ENCODE measurements at places on chromosomes 1 and 21. TPM values are rescaled to one million over a fixed set of nuclear protein-coding genes. Genes with fewer than 3 reads are reported as not detected.

DNA sequence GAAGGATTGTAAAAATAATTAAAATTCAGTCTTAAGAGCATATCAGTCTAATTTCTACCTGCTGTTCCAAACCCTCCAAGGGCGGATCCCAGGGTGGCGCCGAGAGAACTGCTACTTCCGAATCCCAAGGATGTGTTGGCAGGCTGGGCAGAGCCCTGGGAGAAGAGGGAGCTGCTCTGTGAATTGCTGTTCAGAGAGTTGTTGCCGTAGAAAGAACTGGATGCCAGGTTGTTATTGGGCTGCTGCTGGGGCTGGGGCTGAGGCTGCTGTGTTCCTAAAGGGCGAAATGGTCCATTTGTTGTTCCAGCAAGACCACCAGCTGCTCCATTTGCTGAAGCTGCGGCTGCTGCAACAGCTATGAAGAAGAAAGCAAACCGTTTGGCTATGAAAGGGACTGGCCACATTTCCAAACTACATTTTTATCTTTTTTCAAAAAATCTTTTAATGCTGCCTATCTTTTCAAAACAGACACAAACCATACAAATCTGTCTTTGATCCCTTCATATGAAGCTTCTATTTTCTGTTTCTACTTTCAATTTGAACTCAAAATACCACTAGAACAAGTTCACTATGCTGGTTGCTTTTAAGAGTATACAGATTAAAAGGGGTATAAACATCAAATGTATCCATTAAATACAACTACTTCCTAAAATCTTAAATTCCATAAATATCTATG is 57.5 kb upstream of the SDC3 start:
- DNase-seq = no peak

- no peak for DNase-seq
These were observed 239.1 kb upstream of the FGGY start for GRCh38 chr1:59057796-59058195.

DNA sequence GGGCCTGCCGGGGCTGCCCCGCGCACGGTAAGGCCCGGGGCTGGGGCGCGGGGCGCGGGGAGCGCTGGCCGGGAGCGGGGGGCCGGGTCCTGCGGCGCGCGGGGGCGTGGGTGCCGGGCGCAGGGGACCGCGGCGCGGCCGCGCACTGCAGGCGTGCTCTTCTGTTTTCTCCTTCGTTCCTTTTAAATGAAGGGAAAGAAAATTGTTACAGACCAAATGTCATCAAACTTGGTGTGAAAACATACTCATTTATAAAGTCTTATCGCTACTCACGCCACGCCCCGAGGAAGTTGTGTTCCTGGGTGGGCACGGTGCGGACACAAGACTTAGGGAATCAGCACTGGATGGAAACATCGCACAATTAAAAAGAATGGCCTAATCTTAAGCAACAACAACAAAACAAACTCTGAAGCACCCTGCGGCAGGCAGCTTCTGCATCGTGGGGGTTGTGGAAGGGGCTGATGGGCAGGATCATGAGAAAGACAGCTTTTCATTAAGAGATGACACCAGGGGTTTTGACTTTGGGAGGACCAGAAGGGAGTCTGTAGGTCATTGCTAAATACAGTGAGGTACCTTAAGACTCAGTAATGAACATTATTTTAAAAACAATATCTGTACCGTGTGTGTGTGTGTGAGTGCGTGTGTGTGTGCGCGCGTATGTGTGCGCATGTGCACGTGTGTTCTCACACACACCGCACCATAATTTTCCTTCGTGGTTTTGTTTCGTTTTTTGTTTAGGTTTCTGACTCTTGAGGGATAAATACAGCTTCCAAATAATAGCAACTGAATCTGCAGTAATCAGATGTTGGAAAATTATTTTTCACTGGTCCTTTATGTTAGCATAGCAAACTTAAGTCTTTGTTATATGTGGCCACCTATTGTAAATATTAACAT is 548 bp downstream of the B3GALT5 start:
- DNase-seq = no peak

GRCh38 chr1:51063121-51063520 is 38.9 kb upstream of the C1orf185 start:
- no peak for DNase-seq

DNA sequence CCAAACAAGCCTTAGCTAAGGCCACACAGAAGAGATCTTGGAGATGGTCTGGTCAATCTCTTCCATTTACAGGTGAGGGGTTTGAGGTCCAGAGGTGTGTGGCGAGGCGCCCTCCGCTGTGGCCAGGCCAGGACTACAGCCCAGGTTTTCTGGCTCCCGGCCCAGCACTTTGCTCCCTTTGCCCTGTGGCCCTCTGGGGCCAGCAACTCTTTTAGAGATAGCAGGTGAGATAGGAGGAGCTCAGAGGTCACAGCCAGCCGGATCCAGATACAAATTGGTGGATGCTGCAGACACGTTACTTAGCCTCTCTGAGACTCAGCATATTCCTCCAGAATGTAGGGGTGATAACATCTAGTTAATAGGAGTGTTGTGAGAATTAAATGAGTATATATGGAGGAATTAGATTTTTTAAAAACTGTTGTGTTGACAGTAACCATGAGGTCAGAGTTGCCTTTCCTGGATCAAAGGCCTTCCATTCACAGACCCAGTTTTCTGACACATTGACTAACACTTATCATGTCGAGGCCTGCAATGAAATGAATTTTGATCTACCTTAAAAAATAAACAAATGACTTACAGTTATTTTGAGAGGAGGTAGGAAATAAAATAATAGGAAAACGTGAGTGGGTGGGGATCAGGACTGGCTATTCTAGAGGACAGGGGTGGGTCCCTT is 16.6 kb downstream of the TEX35 start:
- DNase-seq = no peak

GRCh38 chr1:32094746-32095521 is 12.9 kb upstream of the KPNA6 start:
- DNase-seq = no peak

DNA sequence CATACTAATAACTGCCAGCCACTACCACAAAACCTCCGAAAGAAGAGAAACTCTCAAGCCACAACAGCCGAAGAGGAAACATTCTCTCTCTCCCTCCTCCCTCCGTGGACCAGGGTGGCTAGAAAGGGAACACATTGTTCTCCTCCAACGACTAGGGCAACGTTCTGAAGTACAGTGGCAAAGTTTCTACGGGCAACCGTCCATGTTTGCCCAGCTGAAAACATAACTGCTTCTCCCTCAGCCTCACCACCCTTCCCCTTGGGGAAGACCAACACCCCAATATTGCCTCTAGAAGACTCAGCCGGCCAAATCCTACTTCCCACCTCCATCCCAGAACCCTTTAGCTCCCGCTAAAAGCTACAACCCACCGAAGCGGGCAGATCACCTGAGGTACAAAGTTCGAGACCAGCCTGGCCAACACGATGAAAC is 2.0 kb downstream of the GLUL start:
- peak; percentile 20 for DNase-seq

DNA sequence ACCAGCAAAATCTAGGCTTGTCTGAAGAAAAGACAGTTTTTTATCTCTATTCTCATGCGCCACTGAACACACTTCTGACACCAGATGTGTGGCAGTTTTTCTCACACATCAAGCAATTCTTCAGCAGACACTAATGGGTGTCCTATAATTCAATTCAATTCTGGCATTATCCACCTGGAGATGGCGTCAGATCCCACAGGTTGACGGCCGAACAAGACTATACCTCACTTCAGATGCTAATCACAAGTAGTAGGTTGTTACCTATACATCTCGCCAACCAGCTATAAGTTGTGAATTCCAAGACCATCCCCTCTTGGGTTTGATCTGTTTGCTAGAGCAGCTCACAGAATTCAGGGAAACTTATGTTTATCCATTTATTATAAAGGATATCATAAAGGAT is 89.9 kb upstream of the ARTN start:
- DNase-seq = no peak

- no peak for DNase-seq
These were observed 15.6 kb downstream of the EVA1C start for GRCh38 chr21:32427958-32428623.

DNA sequence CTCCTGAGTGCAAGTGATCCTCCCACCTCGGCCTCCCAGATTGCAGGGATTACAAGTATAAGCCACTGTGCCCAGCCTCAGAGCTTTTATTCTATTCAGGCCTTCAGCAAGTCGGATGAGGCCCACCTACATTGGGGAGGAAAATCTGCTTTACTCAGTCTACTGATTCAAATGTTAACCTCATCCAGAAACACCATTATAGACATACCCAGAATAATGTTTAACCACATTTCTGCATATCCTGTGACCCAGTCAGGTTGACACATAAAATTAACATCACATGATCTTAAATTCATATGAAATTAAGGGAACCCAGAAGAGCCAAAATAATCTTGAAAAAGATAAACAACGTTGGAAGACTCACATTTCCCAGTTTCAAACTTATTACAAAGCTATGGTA is 14.9 kb downstream of the IL20 start:
- DNase-seq = no peak

DNA sequence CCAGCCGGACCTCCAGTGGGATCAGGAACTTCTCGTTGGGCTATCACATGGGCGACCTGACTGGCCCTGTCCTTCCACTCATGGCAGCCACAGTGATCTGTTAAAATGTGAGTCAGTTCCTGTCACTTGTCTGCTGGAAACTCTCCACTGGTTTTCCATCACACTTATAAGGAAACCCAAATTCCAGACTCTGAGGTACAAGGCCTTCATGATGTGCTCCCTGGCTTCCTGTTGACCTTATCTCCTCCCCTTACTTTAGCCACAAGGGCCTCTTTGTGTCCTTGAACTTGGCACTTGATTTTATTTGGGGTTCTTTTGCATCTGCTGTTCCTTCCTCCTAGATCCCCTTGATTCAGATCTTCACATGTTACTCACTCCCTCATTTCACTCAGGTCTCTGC is 96.8 kb downstream of the TENT5C start:
- no peak for DNase-seq

DNA sequence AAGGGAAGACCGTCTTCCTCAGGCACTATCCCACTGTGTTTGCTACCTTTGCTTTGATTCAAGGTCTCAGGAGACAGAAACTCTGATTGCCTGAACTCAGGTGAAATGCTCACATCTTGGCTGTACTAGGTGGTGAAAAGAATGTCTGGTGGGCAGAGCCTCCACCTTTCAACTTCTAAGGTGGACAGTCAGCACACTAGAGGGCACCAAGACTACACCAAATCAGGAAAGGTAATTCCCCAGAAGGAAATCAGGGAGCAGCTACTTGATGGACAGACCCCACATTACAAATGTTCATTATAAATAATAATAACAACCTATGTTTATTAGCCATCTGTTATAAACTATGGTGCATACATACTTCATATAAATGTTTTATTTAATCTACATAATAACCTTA is 220.9 kb downstream of the ATG4C start:
- no peak for DNase-seq

- no peak for DNase-seq
These were observed 21.1 kb upstream of the OR10J5 start for GRCh38 chr1:159556931-159557369.

- no peak for DNase-seq
These were observed 66.5 kb upstream of the GADD45A start for GRCh38 chr1:67618285-67619018.

GRCh38 chr1:15192916-15193550 is 39.5 kb downstream of the TMEM51 start:
- DNase-seq = no peak

DNA sequence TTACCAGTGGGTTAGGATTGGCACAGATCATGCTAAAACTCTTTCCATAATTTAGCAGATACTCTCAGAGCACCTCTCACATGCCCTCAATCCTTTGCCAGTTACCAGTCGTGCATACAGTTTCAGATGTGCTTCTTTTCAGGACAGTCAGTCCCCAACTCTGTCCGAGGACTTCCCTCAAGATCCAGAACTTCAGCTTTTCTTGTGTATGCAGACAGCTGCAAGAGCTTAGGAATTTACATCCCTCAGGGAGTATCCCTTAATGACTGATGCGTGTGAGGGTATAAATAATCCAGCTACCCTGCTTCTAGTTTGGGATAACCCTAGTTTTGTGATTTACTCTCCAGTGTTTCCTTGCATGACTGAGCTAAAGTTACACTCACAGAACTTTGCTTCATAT is 393.0 kb upstream of the PLXNA2 start:
- DNase-seq = no peak

DNA sequence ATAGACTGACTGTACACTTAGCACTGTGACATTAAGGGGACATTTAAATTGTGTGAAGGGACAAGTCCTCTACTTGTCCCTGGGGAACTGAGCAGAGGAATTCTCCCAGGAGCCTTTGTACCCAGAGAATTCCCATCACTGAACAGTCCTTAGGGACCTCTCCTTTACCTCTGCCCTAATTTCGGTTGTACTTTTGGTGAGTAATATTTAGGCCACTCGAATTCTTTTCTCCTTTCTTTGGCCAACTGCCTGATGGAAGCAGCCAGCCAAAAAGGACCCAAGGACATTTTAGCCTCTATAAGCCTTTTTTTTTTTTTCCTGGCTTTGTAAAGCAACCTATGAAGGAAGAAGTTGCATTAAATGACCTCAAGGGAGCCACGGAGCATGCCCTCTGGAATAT is 71.5 kb downstream of the NR5A2 start:
- no peak for DNase-seq

DNA sequence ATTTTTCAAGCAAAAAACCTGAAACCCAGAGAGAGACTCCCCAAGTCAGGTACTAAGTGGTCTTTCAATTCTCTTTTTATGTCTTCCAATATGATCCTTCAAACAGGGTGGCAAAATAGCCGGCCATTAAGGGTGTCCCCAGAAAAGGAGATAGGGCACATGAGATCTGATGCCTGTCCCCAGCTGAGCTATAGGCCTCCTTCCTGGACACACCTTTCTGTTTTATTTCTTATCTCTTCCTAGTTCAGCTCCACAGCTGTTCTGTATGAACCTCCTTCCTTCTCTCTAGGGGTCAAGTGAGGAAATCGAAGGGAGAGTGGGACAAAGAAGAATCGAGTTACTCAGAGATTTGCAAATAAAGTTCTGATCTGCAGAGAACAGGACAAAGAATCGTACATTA is 112.4 kb upstream of the ATP1A1 start:
- no peak for DNase-seq

- no peak for DNase-seq
These were observed 58.7 kb upstream of the KIAA1614 start for GRCh38 chr1:180854001-180854400.

DNA sequence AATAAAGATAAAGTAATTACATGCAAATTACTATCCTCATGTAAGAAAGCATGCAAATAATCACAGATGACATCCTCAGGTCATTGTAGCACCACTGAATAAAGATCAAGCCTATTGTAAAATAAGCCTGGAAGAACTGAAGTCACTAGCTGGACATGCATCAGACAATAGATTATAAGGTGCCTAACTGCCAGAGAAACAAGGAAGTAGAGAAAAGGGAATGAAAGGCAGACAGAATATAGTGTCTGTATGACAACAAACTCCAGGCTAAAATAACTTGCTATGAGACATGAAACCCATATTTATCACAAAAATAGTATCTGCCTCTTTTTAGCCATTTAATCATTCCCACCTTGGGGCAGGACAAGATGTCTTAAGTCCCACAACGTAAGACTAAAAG is 108.7 kb downstream of the ENAH start:
- DNase-seq = no peak

The FAM163A gene
- not detected for total RNA-seq

The NEK2 gene
- total RNA-seq = 0.78 TPM

The SPRR3 gene
- total RNA-seq = not detected
